NB4 (cell line): ENCODE measurements at places on chromosomes 1 and 21.

- no peak for DNase-seq
These were observed 33.6 kb downstream of the ACOT11 start for GRCh38 chr1:54581621-54582035.

DNA sequence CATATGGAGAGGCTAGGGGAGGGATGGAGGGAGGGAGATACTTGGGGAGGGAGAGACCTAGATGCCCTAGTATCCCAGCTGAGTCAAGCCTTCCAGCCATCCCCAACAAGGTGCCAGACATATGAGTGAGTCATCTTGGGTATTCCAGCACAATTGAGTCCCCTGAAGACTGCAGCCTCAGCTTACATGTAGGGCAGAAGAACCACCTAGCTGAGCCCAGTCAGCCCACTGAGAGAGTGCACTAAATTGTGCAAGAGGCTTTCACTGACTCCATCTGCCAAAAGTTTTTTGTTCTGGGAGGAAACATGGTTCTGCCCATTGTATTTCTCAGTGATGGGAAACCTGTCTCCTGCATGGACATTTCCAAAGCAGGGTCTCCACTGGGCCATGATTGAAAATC lies 76.4 kb downstream of the FOXD2 start:
- no peak for DNase-seq

GRCh38 chr1:65817891-65818290 lies 25.2 kb downstream of the PDE4B start:
- no peak for DNase-seq

GRCh38 chr1:154865442-154866256 lies 4.4 kb downstream of the KCNN3 start:
- peak; percentile 25 for DNase-seq

DNA sequence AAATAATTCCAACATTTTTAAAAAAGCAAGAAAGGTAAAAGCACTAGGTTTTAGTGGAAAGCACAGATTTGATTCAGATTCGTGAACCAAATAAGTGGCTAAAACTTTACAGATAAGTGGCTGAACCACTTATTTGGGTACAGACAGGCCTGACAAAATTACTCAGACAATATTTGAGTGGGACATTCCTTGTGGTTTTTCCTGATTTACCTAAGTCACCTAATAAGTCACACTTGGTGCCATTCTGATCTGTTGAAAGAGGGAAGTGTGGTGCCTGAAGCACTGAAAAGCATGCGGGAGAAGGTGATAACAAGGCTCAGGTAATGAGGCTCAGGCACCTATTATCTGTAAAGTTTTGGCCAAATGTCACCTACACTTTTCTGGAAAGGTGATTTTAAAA lies 81.6 kb upstream of the CD55 start:
- no peak for DNase-seq

GRCh38 chr1:55168353-55168752 lies 46.8 kb downstream of the USP24 start:
- DNase-seq: no peak

- DNase-seq: peak; percentile 68
These were observed 58.9 kb downstream of the ERG start for GRCh38 chr21:38439426-38439825.

- no peak for DNase-seq
These were observed 89.4 kb downstream of the GRIK3 start for GRCh38 chr1:36944883-36945282.

- DNase-seq: no peak
These were observed 209.5 kb upstream of the POU3F1 start for GRCh38 chr1:38256072-38256471.

- DNase-seq: no peak
These were observed 27.8 kb upstream of the STUM start for GRCh38 chr1:226520640-226521355.

DNA sequence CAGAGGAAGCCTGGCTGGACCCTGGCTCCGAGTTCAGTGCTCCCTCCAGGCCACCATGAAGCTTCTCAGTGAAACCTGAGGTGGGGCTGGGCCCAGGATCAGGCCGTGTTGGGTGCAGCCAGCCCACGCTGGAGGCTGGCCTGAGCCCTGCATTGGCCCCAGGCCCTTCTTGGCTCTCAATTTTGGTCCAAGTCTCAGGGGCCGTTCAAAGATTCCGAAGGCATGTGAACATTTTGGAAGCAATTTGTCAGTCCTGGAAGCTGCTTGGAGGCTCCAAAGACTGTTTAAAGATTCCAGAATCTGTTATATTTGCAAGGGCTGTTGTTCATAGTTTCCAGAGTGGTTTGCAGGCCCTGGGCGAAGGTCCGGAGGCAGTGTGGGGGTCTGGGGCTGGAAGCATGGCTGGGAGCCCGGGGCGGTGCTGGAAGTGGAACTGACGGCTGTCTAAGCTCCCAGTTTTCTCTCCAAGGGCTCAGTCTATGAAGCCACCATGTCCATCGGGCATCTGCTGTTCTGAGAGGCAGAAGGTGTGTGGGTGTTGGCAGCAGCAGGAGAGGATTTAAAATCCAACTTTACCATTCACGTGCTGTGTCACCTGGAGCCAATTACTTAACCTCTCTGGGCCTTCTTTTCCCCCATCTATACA lies 104.9 kb downstream of the EPHB2 start:
- DNase-seq: no peak
